ENCODE measurements at places on chromosomes 5 and 9. TPM values are rescaled to one million over a fixed set of nuclear protein-coding genes. Genes with fewer than 3 reads are reported as not detected.

The CDK9 gene
- 87.4 TPM for total RNA-seq

- no peak for DNase-seq
Measured at GRCh38 chr5:150598821-150599273, 41.6 kb upstream of the SYNPO start.

The SPATA6L gene
- 6.3 TPM for total RNA-seq

DNA sequence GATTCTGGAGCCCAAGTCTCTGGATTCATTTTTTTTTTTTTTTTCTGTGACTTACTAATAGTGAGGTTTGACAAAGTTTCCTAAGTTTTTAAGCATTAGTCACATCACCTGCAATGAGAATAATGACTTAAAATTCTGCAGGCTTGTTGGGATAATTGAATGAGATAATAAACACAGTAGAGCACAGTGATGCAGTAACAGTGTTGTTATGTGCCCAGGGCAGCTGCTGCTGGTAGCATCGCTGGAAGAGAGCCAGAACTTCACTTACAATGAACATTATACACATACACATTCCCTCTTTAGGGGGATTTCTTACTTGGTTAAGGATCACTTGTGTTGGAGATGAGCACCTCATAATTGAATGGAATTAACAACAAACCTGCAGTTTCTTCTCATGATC, 78.9 kb downstream of the ALDH7A1 start:
- DNase-seq, result no peak

GRCh38 chr5:66197764-66198405, 53.8 kb downstream of the SREK1 start:
- DNase-seq, result no peak

GRCh38 chr9:69976152-69976551, 67.5 kb upstream of the MAMDC2 start:
- DNase-seq, result no peak

- DNase-seq, result no peak
Measured at GRCh38 chr9:38761339-38761738, 41.4 kb upstream of the FAM240B start.

GRCh38 chr5:91378752-91379211, 4.3 kb downstream of the ARRDC3 start:
- no peak for DNase-seq

GRCh38 chr9:70136632-70137031, 93.0 kb downstream of the MAMDC2 start:
- no peak for DNase-seq

DNA sequence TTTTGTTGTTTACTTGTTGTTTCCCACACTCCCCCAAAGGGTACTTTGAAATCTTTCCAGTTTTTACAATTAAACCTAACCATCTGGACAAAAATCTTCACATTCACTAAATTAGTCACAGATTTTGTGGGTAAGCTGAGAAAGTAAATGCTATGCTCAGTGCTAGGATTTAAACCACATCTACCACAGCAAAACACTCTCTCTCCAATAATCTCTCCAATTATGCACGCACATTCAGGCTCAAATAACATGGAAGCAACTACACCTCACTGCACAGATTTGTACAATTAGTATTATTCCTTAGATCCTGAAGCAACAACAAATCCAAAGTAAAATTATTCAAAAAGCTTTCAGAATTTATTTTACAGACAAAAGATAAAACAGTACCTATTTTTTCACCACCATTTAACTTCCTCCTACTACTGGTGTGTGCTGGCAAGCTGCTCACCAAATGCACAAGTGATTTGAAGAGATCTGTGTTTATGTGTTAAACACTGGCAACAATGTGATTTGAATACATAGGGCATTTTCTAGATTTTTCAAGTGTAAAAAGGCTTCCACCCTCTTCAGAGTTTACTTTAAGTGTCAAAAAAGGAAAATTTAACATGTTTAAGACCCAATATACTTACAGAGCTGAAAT, 16.6 kb downstream of the ZNF608 start:
- no peak for DNase-seq

The OLFM1 gene
- 6.0 TPM for total RNA-seq
